NCI-H1048 (cell line): ENCODE measurements at places on chromosomes 7 and 10.

- no peak for DNase-seq
Measured at GRCh38 chr10:119359025-119359424, 151.7 kb downstream of the GRK5 start.

DNA sequence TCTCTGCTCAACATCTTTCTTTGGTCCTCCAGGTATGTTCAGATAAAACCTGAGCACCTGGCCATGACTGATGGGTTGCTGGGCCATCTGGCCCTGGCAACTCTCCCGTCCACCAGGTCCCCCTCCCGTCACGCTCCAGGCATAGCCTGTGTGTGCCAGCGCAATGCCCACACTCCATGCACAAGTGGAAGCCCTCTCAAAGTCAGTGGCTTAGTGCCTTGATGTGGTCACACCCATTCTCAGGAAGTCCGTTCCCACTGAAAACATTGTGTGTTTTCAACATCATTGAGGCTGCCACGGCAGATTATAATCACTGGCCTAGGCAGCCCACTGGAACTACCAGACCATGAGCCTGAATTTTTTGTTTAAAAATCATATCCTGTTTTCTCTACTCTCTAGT, 170.6 kb upstream of the LANCL2 start:
- DNase-seq = no peak

GRCh38 chr7:117230276-117231046, 92.4 kb downstream of the WNT2 start:
- no peak for DNase-seq

DNA sequence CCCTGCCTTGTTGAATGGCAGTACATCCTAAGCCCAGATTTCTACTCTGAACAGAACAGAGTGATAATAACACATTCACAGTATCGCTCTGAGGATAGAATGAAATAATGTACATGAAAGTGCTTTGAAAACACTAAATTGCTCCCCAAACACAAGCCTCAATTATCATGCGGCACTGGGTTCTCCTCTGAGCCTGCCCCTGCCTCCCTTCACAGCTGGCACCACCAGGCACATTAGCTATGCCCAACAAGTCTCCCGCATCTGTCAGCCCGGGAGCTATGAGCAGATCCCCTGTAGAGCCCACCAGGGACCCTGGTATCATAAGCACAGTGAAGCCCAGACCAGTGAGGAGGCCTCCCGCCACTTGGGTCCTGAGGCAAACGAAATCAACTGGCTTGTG, 405.5 kb downstream of the GRID1 start:
- no peak for DNase-seq

DNA sequence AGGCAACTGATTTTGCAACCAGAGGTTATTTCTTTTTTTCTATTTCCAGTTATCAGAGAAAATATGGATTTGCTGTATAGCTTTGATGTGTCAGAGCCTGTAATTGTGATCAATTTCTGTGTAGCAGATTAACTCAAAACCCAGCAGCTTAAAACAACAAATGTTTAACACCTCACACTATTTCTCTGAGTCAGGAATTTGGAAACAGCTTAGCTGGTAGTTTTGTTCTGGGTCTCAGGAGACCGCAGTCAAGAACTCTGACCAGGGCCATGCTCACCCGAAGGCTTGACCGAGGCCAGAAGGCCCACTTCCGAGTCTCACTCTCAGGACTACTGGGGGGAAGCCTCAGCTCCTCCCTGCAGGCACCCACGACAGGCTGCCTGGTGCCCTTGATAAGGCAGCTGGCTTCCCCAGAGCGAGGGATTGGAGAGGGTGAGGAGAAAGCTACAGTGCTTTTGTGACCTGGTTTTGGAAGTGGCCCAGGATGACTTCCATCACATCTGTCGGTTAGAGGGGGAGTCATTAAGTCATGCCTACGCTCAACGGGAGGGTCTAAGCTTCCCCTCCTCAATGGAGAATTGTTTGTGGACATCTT, 105.7 kb upstream of the SHH start:
- no peak for DNase-seq

- no peak for DNase-seq
Measured at GRCh38 chr7:3922175-3922635, 621.2 kb downstream of the SDK1 start.

DNA sequence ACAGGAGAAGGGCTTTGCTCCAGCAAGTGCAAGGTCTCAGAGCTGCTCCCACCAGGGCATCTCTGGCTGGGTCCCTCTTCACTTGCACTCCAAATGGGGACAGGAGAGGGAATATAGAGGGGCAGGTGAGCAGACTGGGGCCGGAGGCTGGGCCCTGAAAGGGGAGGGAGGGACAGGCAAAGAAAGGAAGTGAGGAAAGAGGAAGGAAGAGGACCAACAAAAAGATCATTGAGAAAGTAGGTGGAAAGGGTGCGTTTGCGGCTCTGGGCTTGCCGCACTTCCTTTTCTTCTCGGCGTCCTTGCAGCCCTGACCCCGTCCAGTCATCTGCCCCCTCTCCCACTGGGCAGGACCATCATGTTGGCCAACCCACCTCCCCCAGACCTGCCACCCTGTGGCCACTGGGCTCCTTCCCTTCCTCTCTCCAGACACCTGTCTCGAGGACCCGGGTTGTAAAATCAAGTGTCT, 14.0 kb downstream of the ITPRIP start:
- DNase-seq = no peak

- no peak for DNase-seq
Measured at GRCh38 chr7:65827366-65827765, 45.5 kb upstream of the VKORC1L1 start.

GRCh38 chr7:28685644-28686417, 272.3 kb downstream of the TRIL start:
- peak; percentile 61 for DNase-seq

GRCh38 chr10:115957012-115957399, 316.0 kb downstream of the GFRA1 start:
- no peak for DNase-seq

- no peak for DNase-seq
Measured at GRCh38 chr10:85067955-85068354, 739.6 kb downstream of the CCSER2 start.

- DNase-seq = no peak
Measured at GRCh38 chr7:136293841-136294391, 316.8 kb upstream of the MTPN start.

DNA sequence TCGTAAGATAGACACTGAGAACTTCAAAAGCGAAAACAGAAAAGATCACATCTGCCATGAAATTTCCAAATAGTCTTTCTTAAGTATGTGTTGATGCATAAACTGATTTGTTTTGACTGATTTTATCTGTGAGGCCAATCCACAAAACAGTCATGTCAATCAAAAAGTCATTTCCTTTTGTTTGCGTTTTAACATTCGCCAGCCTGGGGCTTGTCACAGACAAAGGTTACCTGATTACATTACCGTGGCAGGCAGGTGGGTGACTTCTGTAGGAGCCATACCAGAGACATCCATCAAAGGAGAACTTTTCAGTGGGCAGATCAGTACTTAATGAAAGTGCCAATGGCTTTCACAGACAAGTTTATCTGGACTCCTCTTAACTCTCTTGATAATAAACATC, 45.5 kb upstream of the BET1 start:
- DNase-seq = no peak

GRCh38 chr10:110207011-110207804, at the start of gene MXI1:
MXI1 (plus strand) TSS chr10:110207605; CDS start chr10:110207809, 204 bp downstream.
- no peak for DNase-seq

GRCh38 chr10:103451091-103451813, 918 bp downstream of the CALHM2 start:
- DNase-seq = no peak
